ENCODE measurements at places on chromosomes 4 and X.

DNA sequence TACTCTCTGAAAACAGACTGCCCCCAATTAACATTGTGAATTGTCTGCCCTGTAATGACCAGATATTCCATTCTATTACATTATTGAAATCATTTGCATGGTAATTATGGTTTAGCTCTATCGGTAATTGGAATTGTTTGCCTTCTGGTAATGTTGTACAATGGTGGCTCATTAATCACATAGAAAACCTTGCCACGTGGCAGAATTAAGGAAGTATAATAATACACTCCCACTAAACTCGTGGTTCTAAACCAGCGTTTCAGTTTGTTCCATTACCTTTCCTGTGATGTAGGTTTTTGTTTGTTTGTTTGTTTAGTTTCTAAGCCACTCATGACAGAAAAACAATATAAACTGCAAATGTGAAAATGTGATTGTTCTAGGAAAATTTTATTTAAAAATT lies 45.1 kb upstream of the TAPT1 start:
- DNase-seq = no peak

GRCh38 chr4:55004831-55005230 lies 120.6 kb downstream of the KDR start:
- no peak for DNase-seq

DNA sequence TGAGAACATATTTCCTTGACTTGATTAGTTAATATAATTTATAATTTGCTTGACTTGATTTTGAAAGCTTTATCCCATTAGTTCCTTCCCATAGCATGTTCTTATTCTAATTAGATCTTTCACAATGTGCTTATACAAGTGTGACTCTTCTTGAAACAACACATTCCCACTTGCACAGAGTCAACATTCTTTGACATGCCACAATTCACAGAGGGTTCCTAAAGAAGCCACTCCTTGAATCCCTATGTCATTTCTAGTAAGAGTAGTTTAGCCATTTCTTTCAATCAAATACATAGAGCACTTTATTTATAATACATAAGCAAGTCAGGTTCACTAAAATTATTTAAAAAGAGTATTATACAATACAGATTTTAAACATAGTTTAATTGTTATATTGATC lies 228.9 kb upstream of the GRID2 start:
- no peak for DNase-seq

- no peak for DNase-seq
Measured at GRCh38 chrX:28585767-28586166, 1.5 kb upstream of the IL1RAPL1 start.

GRCh38 chr4:125111323-125111722 lies 203.4 kb upstream of the FAT4 start:
- DNase-seq = no peak

GRCh38 chrX:101619364-101619763 lies 1.6 kb upstream of the ARMCX6 start:
- DNase-seq = no peak

DNA sequence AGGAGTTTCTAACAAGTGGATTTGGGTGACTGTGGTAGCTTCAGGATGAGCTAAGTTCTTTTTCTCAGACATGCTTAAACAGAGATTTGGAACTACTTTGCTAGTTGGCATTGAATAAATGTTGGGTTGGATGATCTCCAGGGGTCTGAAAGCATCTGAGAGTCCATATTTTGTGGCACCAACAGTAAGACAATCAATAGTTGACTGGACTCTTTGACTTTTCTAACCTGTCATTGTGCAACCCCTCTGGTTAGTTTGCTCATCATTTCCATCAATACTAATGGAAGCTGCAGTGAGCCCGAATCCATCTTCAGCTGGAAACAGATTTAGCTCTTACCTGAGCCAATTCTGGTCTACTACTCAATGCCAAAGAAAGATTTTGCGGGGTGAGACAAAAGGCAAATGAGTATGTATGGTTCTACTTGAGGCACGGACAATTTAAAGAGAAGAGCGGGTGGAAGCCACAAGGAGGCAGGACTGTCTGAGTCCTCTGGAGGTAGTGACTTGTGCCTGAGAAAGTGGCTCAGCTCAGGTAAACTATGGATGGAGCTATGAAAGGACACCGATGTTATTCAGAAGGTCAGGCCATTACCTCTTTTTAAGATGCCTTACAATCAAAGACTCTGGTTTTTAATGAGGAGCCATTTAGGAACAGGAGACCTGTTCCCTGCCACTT lies 118.7 kb downstream of the MID1IP1 start:
- DNase-seq = no peak

DNA sequence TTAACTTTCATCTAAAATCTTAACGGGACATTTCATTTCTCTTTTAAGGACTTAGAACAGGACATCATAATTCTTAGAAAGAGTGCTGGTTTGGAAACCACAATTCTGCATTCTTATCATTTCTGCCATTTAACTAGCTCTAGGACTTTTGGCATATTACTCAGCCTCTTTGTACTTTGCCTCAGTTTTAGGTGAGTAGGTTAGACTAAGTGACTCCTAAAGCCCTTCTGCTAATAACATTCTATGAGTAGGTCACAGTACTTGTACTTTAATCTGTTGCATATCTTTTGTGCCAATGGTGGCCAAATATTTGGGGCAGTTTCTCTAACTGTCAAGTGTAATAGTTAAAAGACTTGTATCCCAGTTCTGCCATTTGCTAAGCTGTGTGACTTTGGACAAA lies 115.4 kb upstream of the NUDT6 start:
- DNase-seq = no peak

DNA sequence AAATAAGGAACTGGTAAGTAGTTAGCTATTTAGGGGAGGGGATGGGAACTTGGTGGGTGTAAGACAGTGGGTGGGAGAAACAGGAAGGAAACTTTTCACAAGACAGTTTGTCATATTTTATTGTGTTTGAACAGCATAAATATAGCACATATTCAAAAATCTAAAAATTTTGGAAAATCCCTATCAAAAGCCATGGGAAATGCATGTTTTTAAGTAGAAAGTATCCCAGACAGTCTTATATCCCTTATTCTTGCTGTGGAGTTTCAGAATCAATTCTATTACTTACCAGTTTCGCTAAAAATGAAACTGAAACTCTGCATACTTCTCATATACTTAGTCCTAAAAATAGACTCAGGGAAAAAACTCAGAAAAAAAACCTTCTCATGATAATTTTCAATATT lies 22.3 kb upstream of the RASGEF1B start:
- no peak for DNase-seq

- no peak for DNase-seq
Measured at GRCh38 chr4:6196871-6197270, 3.5 kb downstream of the JAKMIP1 start.

DNA sequence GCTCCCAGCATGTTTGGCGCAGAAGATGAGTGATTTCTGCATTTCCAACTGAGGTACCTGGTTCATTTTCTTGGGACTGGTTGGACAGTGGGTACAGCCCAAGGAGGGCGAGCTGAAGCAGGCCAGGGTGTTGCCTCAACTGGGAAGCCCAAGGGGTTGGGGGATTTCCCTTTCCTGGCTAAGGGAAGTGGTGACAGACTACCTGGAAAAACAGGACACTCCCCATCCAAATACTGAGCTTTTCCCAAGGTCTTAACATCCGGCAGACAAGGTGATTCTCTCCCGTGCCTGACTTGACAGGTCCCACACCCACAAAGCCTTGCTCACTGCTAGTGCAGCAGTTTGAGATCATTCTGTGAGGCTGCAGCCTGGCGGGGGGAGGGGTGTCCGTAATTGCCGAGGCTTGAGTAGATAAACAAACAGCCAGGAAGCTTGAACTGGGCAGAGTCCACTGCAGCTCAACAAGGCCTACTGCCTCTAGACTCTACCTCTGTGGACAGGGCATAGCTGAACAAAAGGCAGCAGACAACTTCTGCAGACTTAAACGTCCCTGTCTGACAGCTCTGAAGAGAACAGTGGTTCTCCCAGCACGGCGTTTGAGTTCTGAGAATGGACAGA lies 307.7 kb upstream of the ARSJ start:
- no peak for DNase-seq

DNA sequence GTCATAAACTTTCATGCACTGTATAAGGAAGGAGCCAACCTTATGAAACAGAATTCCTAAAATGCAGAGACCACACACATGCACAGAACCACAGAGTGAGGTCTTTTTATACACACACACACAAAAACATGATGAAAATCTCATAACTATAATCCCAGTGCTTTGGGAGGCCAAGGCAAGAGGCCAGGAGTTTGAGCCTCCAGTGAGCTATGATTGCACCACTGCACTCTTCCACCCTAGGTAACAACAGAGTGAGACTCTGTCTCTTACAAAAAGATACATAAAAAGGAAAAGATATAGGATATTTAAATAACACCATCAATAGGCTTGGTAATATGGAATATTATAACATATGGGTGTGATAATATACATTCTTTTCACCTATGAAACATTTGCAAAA lies 10.6 kb downstream of the FGA start:
- DNase-seq = no peak

- no peak for DNase-seq
Measured at GRCh38 chrX:5775846-5776430, 452.7 kb downstream of the NLGN4X start.

DNA sequence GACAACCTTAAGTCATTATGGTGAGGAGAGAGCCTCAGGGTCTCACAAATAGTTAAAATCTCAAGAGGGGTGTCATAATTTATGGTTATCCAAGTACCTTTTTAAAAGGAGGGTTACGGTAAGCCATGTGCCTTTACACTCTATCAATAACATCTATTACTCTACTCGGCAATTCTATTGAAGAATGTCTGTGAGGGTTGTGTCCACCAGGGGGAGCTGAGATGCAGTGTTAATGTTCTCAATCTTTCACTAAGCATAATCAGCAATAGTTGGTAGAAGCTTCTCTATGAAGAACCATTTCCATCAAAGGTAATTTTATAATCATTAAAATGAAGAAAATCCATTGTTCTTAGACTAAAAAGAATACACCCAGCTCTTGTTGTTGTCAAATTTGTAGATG lies 457.4 kb downstream of the CENPC start:
- no peak for DNase-seq

DNA sequence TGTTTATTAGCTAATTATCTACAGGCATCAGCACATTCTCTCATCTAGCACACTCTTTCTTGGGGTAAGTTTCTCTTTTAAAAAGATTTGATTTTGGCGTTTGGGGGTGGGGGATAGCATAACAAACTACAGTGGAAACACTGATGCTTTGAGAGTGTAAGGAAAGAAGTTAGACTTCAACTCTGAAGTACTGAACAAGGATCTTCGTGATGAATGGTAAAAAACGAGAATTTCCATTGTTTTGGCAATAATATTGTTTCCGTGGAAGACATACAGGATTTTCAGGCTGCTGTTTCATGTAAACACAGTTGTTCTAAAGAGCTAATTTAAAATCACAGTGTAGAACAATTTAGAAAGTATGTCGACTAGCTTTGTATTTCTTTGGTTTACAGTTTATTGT lies 451 bp downstream of the LPAR4 start:
- no peak for DNase-seq

- no peak for DNase-seq
Measured at GRCh38 chrX:39850630-39851152, 247.1 kb downstream of the BCOR start.

DNA sequence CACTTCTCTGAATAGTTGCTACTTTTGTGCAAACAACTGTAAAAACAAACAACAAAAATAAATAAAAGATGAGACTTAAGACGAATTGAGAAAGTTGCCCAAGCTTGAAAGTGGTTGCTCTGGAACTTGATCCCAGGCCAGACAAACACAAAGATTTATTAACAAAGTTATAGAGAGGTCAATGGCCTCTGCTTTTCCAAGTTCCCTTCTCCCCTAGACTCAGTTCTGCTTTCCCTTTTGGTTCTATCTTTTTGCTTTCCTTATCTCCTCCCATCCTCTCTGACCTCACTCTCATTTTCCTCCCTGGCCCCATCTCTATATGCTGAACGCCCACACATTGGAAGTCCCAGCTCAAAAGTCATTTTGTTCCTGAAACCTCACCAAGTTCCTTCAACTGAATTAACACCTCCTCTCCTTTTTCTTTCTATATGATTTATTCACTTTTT lies 82.7 kb downstream of the MXRA5 start:
- no peak for DNase-seq

DNA sequence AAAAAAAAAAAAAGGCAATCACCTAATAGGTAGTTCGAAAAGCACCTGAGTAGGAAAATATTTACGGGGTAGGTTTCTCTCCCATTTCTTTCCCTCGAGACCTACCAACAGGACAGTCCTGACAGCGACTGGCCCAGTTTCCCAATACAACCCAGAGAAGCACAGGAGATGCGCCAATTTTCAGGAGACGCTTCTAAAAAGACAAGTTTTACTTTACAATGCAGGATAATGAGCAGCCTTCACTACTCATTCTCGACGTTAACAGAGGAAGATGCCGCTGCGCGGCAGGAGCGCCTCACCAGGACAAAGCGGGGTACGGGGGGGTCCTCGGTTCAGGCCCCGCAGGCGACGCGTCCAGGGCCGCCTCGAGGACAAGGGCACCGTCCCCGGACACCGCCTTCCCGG lies 708 bp downstream of the BCLAF3 start:
- no peak for DNase-seq

GRCh38 chr4:113328514-113328913 lies 279.1 kb downstream of the ANK2 start:
- no peak for DNase-seq

DNA sequence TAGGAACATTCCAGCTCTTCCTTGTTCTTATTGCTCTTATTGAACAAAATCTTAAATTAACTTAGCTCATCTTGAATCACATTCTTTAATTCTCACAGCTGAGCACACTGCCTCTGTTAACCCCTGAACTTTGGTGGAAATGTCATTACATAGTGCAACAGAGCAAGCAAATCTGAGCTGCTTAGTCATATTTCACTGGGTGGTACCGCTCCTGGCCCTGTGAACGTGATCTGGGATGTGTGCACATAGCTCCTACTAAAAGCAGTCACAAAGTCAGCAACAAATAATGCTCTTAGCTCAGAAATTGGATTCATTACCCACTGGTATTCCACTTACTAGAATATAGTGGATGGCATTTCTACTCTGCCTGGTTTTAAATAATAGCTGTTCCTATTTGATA lies 27.9 kb downstream of the ARHGEF6 start:
- DNase-seq = no peak

DNA sequence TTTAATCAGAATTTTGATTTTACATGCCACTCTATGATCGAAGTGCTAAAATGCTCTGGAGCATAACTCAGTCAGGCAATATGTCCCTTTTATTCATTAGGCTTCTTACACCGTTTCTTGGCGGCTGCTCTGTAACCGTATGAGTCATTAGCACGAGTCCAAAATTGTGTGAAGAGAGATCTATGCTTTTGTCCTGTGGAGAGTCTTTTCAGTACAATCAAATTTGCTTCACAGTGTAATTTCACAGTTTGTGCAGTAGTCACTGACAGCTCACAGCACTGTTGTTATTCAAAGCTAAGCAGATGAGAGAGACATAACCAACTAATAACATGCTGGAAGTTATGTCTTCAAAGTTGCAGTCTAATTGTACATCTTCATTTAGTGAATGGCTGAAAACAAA lies 167.8 kb downstream of the PCDH10 start:
- DNase-seq = no peak

- no peak for DNase-seq
Measured at GRCh38 chrX:80512924-80513323, 92.7 kb downstream of the TENT5D start.

- DNase-seq = no peak
Measured at GRCh38 chrX:141701072-141701471, 2.5 kb upstream of the SPANXD start.

- DNase-seq = no peak
Measured at GRCh38 chr4:174669270-174669669, 147.0 kb upstream of the HPGD start.
